ENCODE measurements at places on chromosomes 12 and 14.

- DNase-seq, result no peak
Measured at GRCh38 chr14:24774187-24774915, 140.4 kb upstream of the GZMB start.

DNA sequence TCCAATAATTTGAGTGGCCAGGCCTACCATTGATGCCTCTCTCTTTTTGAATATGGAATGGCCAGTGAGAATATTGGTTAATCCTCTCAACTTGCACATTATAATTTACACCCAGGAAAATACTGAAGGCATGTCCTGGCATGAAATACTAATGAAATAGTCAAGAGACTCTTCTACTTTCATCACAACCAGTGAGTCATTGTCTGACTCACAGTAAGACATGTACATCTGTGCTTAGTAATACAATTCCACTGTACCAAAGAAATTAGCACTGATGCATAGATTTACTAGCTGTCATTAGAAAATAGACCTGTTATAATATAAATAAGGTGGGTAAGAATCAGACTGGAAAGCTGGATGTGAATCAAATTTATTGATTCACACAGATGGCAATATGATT lies 31.6 kb downstream of the KCNC2 start:
- DNase-seq, result peak; percentile 91

DNA sequence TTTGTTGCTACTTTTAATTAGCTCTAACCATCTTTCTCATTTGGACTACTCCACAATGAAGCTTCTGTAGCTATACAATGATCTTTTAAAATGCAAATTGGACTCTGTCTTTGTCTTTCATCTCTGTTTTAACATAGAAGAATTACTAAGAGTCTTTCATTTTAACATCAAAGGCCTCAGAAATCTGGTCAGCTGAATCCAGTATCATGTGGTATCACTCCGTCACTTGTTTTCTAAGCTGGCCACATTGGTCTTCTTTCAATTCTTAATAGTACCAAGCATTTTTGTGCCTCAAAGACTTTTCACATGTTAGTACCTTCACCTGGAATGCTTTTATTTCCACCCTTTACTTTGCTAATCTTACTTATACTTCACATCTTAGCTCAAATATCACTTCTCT lies 95.5 kb upstream of the SLC16A7 start:
- no peak for DNase-seq

- no peak for DNase-seq
Measured at GRCh38 chr12:62158461-62159360, 101.5 kb upstream of the USP15 start.

GRCh38 chr12:84976133-84976532 lies 59.9 kb downstream of the TSPAN19 start:
- DNase-seq, result no peak

GRCh38 chr12:1872448-1872847 lies 46.0 kb downstream of the CACNA2D4 start:
- no peak for DNase-seq

GRCh38 chr12:131828671-131829355 lies 620 bp downstream of the MMP17 start:
- no peak for DNase-seq

DNA sequence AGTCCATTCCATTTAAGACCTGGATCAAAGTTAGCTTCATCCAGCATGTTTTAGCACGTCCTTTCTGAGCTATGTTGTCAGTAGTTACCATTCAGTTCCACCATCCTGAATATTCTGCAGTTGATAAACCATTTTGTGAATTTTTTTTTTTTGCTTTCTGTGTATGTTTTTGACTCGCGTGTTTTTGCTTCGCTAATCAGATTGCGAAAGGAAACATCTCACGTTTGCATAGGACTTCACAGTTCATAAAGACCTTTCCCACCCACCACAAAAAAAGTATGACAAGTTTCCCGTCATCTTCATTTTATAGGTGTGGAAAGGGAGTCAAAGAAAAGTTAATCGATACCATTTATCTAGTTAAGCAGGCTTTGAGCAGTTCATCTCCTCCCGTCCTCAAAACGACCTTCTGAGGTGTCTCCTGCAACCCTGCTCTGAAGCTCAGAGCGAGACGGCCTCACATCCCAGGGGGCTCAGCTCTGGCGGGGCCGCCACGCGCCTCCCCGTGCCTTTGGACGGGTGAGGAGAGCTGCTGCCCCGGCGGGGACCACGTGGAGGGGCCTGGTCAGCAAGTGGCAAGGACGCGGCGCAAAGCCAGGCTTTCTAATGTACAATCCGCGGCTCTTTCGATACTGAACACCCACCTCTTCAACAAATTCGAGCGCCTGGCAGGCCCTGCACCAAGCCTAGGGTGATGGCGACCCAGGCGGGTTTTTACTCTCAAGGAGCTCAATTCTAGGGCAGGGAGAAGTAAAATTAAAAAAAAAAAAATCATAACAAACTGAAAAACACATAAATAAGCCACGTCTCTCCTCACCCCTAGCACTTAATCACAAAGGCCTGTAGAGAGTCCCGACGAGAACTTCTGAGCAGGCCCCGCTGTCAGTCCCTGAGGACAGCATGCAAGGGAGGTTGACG lies 988 bp upstream of the TMEM263 start:
- DNase-seq, result peak; percentile 47

DNA sequence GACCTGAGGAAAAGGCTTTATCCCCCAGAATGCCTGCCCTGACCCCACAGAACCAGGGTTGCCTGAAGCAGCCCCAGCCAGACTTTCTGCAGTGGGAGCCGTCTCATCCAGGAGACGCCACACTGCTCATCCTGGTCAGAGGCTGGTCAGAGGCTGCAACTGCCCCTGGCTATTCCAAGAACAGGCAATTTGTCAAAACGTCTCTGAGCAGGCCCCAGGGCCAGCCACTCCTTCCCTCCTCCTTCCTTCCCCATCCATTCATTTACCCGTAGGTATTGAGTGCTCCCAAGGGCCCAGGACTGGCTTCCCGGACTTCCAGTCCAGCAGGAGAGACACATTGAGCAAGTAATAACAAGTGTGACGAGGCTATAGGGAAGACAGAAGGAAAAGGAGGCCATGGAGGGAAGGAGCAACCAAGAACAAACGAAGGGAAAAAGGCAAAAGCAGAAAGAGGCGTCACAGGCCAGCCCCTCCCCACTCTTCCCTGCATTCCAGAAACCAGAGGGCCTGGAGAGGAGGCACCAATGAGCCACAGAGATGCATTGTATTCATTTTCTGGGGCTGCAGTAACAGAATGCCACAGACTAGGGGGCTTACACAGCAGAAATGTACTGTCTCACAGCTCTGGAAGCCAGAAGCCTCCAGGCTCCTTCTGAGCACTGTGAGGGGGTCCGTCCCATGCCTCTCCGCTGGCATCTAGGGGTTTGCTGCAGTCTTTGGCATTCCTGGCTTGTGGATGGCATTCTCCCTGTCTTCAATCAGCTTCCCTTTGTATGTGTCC lies 21.0 kb upstream of the CD9 start:
- DNase-seq, result no peak

DNA sequence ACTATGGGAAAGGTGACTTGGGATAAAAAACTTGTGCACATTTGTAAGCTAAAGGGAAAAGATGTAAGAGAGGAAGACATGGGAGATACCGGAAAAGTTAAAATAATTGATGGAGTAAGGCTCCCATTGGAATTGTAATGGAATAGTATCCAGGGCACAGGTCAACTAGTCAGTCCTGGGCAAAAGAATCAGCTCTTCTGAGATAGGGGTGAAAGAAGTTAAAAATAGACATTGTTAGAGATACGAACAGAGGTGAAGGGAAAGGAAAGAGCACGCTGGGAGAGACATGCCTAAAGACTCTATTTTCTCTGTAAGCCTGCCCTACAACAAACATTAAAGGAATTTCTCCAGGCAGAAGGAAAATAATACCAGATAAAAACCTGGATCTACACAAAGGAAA lies 101.6 kb downstream of the SLC41A2 start:
- DNase-seq, result no peak

DNA sequence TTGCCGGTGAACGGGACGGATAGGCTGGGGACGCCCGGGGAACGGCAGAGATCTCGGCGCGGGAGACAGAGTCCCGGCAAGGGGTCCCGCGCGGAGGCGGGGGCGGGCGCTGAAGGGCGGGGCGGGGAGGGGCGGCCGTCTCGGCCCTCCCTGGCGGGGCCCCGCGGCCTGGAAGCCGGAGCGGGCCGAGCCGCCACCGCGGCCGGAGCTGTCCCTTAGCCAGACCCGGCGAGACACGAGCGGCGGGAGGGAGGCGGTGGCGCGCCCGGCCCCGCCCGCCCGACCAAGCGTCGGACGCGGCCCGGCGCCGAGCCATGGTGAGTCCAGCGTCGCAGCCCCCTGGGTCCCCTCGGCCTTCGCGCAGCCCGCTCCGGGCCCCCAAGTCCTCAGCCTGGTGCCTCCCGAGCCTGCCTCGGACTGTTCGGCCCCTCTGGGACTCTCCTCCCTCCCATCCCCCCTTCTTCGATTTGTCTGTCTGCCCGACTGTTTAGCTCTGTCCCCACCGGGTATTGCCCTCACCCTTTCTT lies at the start of gene ARHGEF40:
ARHGEF40 (plus strand) TSS at position 222 of the 527 bp plus-strand sequence; CDS start at position 315, 93 bp downstream.
- DNase-seq, result peak; percentile 56

DNA sequence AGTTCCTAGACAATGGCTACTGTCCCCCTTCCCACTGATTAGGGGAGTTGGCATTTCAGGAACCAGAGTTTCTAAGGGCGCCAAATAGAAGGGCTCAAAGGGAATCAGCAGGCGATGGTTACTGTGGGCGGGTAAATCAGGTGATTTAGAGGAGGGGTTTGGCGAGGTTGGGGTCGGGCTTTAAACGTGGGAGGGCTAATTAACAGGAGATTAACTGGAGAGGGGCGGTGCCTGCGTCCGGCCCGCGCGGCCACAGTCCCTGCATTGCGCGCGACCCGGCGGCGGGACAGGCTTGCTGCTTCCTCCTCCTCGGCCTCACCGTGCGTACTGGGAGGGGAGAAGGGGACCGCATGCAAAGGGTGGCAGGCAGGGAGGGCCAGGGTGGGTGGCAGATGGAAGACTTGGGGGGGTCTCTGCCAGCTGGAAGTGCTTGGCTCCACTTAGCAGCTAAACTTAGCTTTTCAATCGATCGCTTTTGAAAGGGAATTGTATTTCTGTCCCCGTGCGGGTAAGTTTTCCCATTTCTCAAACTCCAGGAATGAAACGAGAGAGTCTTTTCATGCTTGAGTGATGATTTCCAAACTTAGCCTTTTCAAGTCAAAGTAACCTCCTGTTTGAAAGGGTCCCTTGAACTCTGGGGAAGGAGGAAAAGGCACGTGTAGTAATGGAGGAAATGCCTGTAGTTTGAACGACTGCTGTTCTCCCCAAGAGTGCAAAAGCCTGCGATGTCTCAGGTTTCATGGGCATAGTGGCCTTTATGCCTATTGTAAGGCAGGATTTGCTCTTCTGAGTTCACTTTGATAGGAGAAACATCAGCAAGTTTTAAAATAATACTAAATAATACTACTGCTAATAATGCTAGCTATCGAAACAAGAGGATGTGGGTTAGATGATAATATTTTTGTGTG lies at the start of gene MGST1:
MGST1 (plus strand) TSS at position 255 of the 908 bp plus-strand sequence. CDS start 6,608 bp downstream, outside the sequence.
- peak; percentile 55 for DNase-seq

Data from AG10803 (cell line).